ENCODE measurements at places on chromosomes 16 and 17. TPM values are rescaled to one million over a fixed set of nuclear protein-coding genes. Genes with fewer than 3 reads are reported as not detected.
A peak's percentile ranks its signal among the peaks of the same experiment; 100 is the strongest.

GRCh38 chr16:87507351-87508069 lies 14.7 kb upstream of the ZCCHC14 start:
- H3K27ac ChIP-seq: no peak overlapping the region
- peaks cover 10% of the 10 kb centered on the region for H3K4me1 ChIP-seq
- DNase-seq: peak; percentile 60
- H3K36me3 ChIP-seq: no peaks in the 10 kb centered on the region
- peak overlapping the region; percentile 46 for H3K4me3 ChIP-seq

The MT1H gene
- not detected for polyA plus RNA-seq

DNA sequence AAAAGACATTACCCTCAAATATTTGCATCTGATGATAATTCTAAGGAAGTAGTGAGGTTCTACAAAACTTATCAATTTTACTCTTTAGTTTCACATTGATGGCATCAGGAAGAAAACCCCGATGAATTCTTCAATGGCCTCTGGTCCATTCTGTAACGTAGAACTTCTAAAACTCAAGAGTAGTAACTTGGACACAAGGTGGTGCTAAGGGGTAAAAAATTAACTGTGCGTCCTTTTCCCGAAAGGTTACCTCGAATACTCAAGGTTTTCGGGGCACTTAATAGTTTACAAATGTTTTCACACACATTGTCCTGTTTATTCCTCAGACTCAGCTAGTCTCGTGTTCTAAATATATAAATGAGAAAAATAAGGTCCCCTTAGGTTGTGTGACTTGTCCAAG lies 517.3 kb upstream of the ZFHX3 start:
- H3K4me1 ChIP-seq: no peaks in the 10 kb centered on the region
- H3K27me3 ChIP-seq: 0 out of 2 replicates have a peak, but pooled peaks cover under 1% of the 10 kb centered on the region
- no peaks in the 10 kb centered on the region for H3K36me3 ChIP-seq

- H3K36me3 ChIP-seq: no peaks in the 10 kb centered on the region
- H3K27me3 ChIP-seq: no peaks in the 10 kb centered on the region
- H3K27ac ChIP-seq: peak overlapping the region; percentile 88
- H3K4me3 ChIP-seq: no peak overlapping the region
- H3K4me1 ChIP-seq: peaks cover 13% of the 10 kb centered on the region
Measured at GRCh38 chr17:35022536-35023063, 40.9 kb downstream of the RFFL start.

GRCh38 chr17:50479522-50480141 lies 972 bp downstream of the RSAD1 start:
- no peaks in the 10 kb centered on the region for H3K27me3 ChIP-seq
- peak overlapping the region; percentile 88 for H3K4me3 ChIP-seq
- no peaks in the 10 kb centered on the region for H3K36me3 ChIP-seq
- peak; percentile 93 for DNase-seq
- H3K27ac ChIP-seq: peak overlapping the region; percentile 67

GRCh38 chr17:8470447-8471047 lies 34.9 kb downstream of the NDEL1 start:
- H3K4me1 ChIP-seq: peaks cover 8% of the 10 kb centered on the region
- peak; percentile 31 for DNase-seq
- H3K27ac ChIP-seq: peak overlapping the region; percentile 1
- H3K27me3 ChIP-seq: no peaks in the 10 kb centered on the region
- no peak overlapping the region for H3K4me3 ChIP-seq

GRCh38 chr17:57676543-57676942 lies 68.6 kb downstream of the CCDC182 start:
- DNase-seq: no peak
- H3K27ac ChIP-seq: no peak overlapping the region
- no peaks in the 10 kb centered on the region for H3K36me3 ChIP-seq
- peaks cover 11% of the 10 kb centered on the region for H3K4me1 ChIP-seq
- no peak overlapping the region for H3K4me3 ChIP-seq

GRCh38 chr17:31052187-31052889 lies 42.4 kb upstream of the NF1 start:
- no peaks in the 10 kb centered on the region for H3K36me3 ChIP-seq
- peak overlapping the region; percentile 62 for H3K4me3 ChIP-seq
- DNase-seq: peak; percentile 97
- peak overlapping the region; percentile 92 for H3K27ac ChIP-seq
- no peaks in the 10 kb centered on the region for H3K27me3 ChIP-seq
- H3K4me1 ChIP-seq: peaks cover 18% of the 10 kb centered on the region

DNA sequence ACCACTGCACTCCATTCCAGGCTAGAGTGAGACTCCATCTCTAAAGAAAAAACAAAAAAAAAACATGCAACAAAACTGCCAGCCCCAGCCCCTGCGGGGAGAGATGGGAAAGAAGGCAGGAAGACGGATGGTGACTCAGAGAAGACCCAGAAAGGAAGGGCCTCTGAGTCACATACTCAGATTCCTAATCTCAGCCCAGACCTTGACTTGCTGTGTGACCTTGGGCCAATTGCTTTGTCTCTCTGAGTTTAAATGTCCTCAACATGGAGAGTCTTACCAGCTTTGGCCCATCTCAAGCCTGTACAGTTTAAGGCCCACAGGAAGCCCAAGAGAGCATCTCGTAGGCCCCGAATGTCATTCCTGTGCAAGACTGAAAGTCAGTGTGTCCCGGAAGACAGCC lies 86.5 kb upstream of the LHX1 start:
- no peaks in the 10 kb centered on the region for H3K36me3 ChIP-seq
- DNase-seq: peak; percentile 67
- H3K4me1 ChIP-seq: peaks cover 17% of the 10 kb centered on the region
- no peak overlapping the region for H3K4me3 ChIP-seq
- H3K27ac ChIP-seq: no peak overlapping the region
